ENCODE measurements at places on chromosomes 12 and 14.

GRCh38 chr14:54348923-54349620 lies 47.7 kb upstream of the CDKN3 start:
- no peak for DNase-seq

DNA sequence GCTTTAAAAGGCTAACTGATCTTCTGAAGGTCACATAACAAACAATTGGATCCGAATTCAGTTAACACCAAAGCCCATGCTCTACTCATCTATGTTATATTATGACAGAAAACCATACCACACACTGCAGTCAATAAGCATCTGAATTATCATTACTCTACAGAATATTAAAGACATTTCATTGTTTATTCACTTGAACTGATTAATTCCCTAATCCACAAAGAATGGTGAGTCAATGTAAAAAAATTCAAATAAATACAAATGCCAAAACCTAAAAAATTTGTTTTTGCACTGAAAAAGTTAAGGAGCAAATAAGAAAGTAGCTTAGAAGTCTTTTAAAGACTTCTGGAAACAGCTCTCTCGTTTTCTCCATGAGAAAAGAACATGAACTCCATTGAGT lies 13.7 kb downstream of the NID2 start:
- no peak for DNase-seq

DNA sequence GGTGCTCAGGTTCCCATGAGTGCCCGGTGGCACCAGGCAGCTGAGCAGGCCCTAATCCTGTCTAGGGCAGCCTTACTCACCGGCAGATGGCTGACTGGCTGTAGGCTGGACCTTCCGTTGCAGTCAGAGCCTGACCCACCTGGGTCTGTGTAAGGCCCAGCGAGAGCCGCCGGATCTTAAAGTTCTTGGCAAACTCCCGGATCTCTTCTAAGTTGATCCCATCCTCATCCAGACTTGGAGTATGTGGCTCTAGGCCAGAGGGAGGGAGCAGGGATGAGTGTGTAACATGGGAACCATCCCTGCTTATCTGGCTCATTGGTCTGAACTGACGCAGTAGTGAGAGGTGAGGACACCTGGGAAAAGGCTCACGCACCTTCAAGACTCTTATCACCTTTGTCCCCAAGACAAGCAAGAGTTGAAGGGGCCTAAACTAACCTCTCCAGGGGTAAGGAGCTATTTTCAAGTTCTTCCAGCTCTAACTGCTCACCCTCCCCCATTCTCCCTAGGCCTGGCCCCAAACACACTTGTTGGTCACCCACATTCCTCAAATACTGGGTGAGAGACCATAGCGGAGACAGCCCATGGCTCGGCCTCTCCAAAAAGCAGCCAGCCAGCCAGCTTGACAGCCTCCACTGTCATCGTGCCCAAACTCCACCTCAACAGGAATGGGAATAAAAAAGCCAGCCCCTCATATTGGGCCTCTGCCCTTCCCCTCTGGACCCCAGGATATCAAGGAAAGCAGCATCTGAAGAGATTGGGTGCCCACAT lies 18.8 kb upstream of the TFCP2 start:
- no peak for DNase-seq

- DNase-seq = no peak
Measured at GRCh38 chr12:90974286-90974685, 19.3 kb upstream of the CCER1 start.

DNA sequence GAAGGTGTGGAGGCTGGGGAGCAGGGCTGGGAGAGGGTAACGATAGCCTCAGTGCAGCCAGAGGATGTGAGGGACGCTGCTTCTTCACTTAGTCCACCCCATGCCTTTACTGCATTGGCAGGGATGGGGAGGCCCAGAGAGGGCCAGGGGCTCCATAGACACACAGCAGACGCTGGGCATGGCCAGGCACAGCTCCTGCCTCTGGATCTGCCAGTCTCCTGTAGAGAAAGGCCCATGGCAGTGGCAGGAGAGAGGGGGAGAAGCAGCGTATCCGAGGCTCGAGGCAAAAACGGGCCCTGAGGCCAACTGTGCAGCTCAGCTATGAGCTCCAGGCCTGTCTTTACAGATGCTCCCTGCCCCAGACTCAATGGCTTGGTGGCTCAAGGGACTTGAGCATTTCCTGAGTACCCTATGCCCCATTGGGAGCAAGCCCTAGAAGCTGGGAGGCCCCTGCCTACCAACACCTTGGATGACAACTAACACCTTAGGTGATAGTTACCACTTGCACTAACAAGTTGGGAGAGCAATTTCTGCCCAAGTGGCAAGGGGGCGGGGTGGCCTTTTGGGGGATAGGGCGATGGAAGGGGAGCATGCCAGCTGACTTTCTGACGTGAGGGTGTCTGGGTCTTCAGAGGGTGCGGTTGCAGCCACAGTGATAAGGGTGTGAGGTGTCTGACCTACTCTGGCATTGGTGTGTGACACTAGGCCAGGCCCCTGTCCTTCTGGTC lies 5.0 kb upstream of the LBHD2 start:
- DNase-seq = no peak

DNA sequence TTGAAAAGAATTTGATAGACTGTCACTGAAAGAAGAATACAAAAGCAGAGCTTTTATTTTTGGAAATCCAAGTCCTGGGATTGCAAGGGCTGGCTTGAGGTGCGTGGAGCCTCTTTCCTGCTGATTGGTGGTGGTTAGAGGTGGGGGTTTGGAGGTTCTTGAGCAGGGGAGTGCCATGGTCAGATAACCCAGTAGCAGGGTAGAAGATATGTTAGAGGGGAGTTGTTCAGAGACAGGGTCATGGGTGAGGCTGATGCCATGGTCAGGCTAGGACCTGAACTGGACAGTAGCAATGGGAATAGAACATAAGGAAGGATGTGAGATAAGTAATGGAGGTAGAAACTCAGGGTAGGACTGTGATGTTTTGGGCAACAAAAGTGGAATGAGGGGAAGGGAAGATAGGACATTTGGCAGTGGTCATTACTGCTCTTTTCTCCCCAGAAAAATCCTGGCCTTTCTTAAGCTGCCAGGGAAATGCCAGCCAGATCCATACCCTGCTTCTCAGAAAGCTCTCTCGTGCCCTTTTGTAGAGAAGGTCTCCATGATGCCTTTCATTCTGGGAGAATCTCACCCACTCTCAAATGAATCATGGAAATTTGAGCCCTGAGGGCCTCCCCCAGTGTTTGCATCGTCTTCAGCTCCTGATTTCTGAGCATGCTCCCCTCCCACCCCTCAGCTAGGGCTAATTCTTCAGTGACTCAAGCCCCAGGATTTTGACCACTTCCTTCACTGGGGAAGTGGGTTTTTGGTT lies 9.5 kb downstream of the EMP1 start:
- peak; percentile 70 for DNase-seq

DNA sequence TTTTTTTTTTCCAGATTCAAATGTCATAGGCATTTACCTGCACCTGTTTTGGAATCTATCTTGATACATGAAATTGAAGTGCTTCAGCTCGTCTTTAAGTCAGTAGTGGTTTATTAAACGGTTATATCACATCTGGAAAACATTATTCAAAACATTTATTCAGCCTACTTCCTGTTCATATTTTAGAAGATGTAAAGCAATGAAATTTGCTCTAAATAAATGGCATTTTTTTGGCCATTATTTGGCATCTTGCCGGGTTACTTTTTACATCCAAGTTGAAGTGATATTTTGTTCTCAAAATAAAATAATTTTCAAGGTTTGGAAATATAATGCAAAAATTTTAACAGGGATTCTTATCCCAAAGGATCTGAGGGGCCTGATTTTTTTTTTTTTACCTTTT lies 103.1 kb downstream of the EML1 start:
- no peak for DNase-seq

- DNase-seq = no peak
Measured at GRCh38 chr12:54740882-54741281, 92.7 kb upstream of the DCD start.

DNA sequence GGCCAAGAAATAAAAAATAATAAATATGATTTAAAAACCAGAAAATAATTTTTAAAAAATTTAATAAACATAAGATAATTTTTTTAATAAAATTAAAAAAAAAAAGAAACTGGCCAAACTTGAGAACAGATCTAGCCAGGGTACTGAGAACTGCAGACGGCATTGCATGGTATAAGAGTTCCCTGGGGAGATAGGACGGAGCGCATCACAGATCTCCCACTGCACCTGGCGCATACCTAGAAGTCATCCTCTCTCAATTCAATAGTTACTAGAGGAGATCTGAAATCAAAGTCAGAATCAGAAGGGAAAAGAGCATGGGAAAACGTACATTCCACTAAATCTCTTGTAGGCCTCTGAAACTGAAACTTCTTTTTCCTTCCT lies 58.9 kb upstream of the BCL2L14 start:
- no peak for DNase-seq

GRCh38 chr14:25049093-25049567 lies 817 bp downstream of the STXBP6 start:
- no peak for DNase-seq

DNA sequence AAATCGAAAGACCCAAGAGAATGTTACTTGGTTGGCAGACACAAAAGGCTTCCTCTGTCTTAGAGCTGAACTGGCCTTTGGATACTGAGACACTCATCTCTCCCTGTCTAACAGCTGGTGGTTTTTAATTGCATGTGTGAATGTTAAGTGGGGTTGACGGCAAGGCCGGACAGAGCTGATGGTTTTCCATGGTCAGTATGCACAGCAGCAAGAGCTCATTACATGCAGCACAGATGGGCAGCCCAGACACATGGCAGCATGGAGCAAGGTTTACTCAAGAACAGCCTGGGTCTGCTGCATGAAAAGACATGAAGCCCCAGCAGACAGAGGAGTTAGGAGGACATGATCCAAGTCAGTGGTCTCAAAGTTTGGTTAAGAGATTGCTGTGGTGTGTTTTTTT lies 27.8 kb upstream of the CACNA2D4 start:
- no peak for DNase-seq

- DNase-seq = no peak
Measured at GRCh38 chr12:66430106-66430505, 127.8 kb downstream of the HELB start.

DNA sequence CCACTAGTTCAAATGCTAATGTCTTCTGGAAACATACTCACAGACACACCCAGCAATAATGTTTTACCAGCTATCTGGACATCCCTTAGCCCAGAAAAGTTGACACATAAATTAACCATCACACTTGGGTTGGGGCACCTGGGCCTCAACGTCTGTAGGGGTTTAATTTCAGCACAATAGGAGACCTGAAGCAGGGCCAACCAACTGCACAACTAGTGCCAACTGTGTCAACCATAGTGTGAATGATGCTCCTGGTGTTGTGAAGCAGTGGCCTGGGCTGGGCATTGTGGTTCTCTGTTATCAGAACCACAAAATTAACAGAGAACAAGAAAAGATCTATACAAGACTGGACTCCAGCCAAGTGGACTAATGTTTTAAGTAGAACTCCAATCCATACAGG lies 106.7 kb upstream of the PPM1H start:
- no peak for DNase-seq

- DNase-seq = no peak
Measured at GRCh38 chr12:64323006-64323405, 67.6 kb downstream of the C12orf56 start.

GRCh38 chr14:65879248-65880009 lies 466.9 kb downstream of the FUT8 start:
- no peak for DNase-seq

DNA sequence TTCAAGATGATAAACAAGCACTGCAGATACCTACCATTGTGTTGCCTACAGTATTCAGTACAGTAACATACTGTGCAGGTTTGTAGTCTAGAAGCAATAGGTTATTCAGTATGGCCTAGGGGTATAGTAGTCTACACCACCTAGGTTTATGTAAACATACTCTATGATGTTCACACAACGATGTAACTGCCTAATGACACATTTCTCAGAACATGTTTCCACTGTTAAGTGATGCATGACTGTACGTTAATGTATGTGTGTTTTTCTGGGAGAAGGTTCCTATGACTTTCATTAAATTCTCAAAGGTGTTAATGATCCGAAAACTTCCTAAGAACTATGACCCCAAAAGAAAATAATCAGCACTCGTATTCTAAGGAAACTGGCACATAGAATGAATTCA lies 20.9 kb upstream of the CALM1 start:
- no peak for DNase-seq

DNA sequence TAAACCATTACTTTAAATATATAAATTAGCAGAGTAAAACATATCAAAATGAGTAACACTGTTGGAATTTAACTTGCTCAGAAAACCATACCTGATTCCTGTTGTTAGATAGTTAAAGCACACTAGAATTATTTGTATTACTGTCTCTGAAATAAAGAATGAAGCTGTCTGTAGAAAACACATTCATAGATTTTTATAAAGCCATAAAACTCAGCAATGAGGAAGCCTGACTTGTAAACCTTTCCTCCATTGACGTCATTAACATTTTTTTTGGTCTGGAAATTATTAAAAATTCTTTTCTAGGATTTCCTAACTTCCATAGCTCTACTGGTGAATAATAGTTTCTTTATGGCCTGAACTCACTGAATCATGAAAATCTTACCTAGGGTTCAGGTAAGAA lies 147.6 kb downstream of the BRMS1L start:
- no peak for DNase-seq

GRCh38 chr12:4242595-4242994 lies 31.0 kb upstream of the CCND2 start:
- DNase-seq = no peak

- no peak for DNase-seq
Measured at GRCh38 chr12:107593713-107594381, 91.8 kb upstream of the PWP1 start.

GRCh38 chr14:75278422-75279152 lies at the start of gene FOS:
Gene FOS (plus strand): TSS chr14:75278828. CDS start chr14:75278983, 155 bp downstream.
- peak; percentile 99 for DNase-seq

DNA sequence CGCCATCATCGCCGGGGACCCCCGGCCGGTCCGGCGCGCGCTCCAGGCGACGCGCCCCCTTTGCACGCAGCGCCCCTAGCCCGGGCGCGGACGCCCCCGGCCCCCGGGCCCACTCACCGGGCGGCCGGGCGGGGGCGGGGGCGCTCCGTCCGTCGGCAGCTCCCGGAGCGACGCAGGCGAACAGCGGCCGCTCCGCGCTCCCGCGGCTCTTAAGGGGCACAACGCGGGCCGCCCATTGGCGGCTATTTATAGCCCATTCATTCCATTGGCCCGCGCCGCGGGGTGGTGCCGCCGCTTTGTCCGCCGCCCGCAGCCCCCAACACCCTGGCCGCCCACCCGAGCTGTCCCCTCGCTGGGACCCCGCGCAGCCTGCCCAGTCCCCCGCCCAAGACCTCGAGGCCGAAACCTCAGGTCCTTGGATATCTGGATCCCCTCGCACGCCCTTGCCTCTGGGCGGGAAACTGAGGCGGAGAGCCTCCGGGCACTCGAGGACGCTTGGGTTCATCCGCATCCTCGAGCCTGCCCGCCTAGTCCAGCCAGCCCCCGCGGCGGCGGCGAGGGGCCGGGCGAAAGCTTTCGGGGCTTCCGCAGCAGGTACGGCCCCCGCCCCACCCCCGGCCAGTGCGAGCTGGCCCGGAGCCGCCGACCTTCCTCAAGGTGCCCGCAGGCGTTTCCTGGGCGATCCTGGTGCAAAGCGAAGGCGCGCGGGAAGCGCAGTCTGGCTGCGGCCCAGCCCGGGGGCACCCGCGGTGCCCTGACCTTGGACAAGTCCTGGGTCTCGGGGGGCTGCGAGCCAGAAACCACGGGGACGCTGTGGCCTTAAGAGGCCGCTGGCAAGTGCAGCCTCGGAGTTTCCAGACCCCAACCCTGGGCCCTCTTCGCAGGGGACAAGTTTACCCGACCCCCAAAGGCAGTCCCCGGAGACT lies at the start of gene CKB:
TSS of gene CKB (minus strand) at position 182 of the 926 bp plus-strand sequence. CDS start 337 bp downstream, outside the sequence.
- DNase-seq = no peak

- no peak for DNase-seq
Measured at GRCh38 chr14:103267226-103267910, 66.7 kb upstream of the EIF5 start.
